Activated T-helper 1 cell treated with anti-CD3 and anti-CD28 coated beads, Interleukin-12 subunit alpha, Interleukin-12 subunit beta, Interleukin-2, Interleukin-4 antibody, amounts not matched to agents 30 ng/mL and 10 ng/mL and 1 ng/mL, durations not matched to agents 14 hours and 24 hours and 36 hours (primary cell): ENCODE measurements at places on chromosomes 3 and 15. TPM values are rescaled to one million over a fixed set of nuclear protein-coding genes. Genes with fewer than 3 reads are reported as not detected.

- peaks cover 28% of the 10 kb centered on the region for H3K4me1 ChIP-seq
- H3K36me3 ChIP-seq: peaks cover 41% of the 10 kb centered on the region
- H3K4me3 ChIP-seq: no peak overlapping the region
- H3K27ac ChIP-seq: no peak overlapping the region
- DNase-seq: no peak
- H3K27me3 ChIP-seq: no peaks in the 10 kb centered on the region
These were observed 161.6 kb downstream of the TBL1XR1 start for GRCh38 chr3:177035676-177036075.

ESYT3 gene
- total RNA-seq: 0.34 and 0.44 TPM in 2 replicates

PRSS50 gene
- total RNA-seq: not detected in 2 replicates

SKOR1 gene
- 0.21 TPM in 1 of 2 replicates, not detected in the other for total RNA-seq

- H3K36me3 ChIP-seq: no peaks in the 10 kb centered on the region
- no peak overlapping the region for H3K27ac ChIP-seq
- H3K4me3 ChIP-seq: no peak overlapping the region
These were observed 74.4 kb upstream of the TLE3 start for GRCh38 chr15:70172124-70172523.

DNA sequence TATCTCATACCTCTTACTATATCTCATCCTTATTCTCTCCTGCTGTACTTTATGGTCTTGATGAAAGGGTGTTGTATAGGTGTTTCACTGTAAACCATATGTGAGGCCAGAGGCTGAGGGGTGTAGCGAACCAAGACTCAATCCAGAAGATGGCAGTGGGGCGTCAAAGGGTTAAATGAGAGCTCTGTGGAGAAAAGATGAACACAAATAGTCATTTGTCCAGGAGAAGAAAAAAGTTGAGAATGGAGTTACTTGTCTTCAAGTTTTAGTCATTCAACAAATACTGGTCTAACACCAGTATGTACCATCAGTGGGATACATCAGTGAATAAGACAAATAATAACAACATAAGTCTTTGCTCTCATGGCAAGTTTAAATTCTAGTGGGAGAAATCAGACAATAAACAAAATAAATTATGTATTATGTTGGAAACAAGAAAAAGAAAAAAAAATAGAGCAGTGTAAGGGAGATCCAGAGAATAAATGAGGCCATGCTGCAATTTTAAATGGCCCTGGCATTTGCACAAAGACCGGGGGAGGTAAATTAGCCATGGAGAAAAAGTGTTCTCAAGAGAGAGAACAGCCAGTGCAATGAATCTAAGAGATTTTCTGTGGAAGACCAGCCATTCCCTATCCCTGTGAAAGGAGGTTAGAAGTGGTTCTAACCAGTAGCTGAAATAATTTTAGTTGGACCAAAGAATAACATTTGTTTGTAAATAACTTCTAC, 77.0 kb upstream of the UMPS start:
- H3K36me3 ChIP-seq: no peaks in the 10 kb centered on the region
- peaks cover 15% of the 10 kb centered on the region for H3K4me1 ChIP-seq
- H3K4me3 ChIP-seq: no peak overlapping the region
- no peak overlapping the region for H3K27ac ChIP-seq

- no peak for DNase-seq
- H3K4me3 ChIP-seq: no peak overlapping the region
- H3K27me3 ChIP-seq: no peaks in the 10 kb centered on the region
- H3K36me3 ChIP-seq: no peaks in the 10 kb centered on the region
- no peak overlapping the region for H3K27ac ChIP-seq
These were observed 135.2 kb downstream of the SLC25A26 start for GRCh38 chr3:66355997-66356396.

SLC27A2 gene
- 78.0 and 78.7 TPM in 2 replicates for total RNA-seq

DNA sequence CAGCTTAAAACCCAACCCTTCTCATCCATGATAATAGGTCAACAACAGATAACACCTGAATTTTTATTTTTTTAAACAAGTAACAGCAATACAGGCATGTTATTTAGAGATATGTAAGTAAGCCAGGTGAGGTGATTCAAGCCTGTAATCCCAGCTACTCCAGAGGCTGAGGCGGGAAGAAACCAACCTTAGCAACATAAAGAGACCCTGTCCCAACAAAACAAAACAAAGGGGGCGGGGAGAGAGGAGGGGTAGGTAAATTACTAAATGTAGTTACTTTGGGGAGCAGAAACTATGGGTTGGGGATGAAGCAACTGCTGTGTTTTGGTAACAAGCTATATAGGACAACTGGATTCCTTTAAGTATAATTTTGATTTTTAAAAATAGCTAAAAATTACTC, 47.0 kb downstream of the GNB4 start:
- H3K36me3 ChIP-seq: peaks cover 18% of the 10 kb centered on the region
- no peaks in the 10 kb centered on the region for H3K27me3 ChIP-seq
- no peaks in the 10 kb centered on the region for H3K4me1 ChIP-seq
- H3K27ac ChIP-seq: no peak overlapping the region

- H3K27me3 ChIP-seq: peaks cover 6% of the 10 kb centered on the region
- DNase-seq: no peak
- H3K27ac ChIP-seq: no peak overlapping the region
- no peaks in the 10 kb centered on the region for H3K36me3 ChIP-seq
These were observed 26.8 kb upstream of the GP9 start for GRCh38 chr3:129033633-129034321.

DNA sequence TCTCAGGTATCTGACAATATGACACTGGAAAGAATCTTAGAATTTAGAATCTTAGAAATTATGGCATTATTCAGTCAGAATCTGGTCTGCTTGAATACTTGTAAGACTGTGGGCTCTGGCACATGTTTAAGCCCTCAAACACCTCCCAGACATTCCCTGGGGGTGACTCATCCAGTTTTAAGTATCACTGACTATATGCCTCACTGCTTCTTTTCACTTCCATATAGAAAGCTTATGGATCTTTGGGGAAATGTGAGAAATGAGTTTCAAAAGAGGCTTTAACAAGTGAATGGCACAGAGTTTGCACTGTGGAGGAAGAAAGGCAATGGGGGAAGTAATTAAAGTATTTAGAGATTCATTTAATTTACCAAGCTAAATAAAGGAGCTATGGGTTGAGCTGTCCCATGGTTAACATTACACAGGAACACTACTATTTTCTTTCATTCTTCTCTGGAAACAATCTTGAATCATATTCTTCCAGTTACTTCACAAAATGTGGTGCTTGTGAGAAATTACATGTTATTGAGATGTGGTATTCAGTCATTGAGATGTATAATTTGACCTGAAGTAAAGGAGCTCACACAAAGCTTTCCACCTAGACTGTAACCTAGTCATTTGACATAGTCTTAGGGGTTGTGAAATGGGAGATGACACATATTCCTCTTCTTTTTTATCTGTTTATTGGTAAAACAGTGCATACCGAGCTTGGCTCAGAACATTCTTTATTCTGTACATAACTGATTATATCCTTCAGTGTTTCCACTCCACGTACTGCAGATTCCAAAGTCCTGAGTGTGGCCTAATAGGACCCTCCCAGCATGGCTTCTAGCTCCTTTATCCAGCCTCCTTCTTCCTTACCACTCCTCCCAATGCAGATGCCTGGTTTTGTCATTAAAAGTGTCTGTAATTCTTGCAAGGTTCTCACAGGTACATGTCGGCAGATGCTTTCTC, 544.6 kb upstream of the NECTIN3 start:
- no peak overlapping the region for H3K4me3 ChIP-seq
- H3K27ac ChIP-seq: no peak overlapping the region
- no peaks in the 10 kb centered on the region for H3K36me3 ChIP-seq
- H3K27me3 ChIP-seq: no peaks in the 10 kb centered on the region
- DNase-seq: no peak
- H3K4me1 ChIP-seq: no peaks in the 10 kb centered on the region

PLSCR1 gene
- 98.9 and 101 TPM in 2 replicates for total RNA-seq

DNA sequence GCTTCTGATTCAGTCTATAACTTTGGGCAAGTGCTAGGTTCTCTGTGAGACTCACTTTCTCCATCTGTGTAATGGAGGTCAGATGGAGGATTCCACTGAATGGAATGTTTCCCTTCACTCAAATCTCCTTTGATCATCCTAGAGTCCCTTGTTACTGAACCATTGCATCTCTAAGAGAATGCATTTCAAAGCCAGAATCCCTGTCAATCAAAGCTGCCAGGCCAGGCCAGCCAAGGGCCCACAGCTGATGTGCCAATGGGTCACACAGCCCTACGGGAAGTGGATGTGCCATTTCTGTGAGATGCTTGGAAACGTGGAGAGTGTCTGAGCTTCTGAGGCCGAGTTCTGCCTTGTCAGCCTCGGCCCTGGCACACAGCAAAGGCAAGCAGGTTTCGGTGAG, 32.4 kb downstream of the SCN5A start:
- no peaks in the 10 kb centered on the region for H3K4me1 ChIP-seq
- DNase-seq: no peak
- no peak overlapping the region for H3K27ac ChIP-seq
- no peaks in the 10 kb centered on the region for H3K36me3 ChIP-seq

DNA sequence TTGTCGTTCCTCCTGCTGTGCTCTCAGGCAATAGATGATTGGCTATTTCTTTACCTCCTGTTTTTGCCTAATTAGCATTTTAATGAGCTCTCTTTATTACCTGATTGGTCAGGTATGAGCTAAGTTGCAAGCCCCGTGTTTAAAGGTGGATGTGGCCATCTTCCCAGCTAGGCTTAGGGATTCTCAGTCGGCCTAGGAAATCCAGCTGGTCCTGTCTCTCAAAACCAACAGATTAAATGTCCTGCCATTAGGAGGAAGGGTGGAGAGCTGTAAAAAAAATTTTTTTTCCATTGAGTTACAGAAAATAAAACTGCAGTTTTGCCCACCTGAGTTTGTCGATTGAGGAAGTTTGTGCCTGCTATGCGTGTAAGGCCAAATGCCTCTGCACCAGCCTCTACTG, 5.4 kb upstream of the ACSBG1 start:
- no peak overlapping the region for H3K27ac ChIP-seq
- peaks cover 2% of the 10 kb centered on the region for H3K4me1 ChIP-seq
- peaks cover 16% of the 10 kb centered on the region for H3K27me3 ChIP-seq
- no peak overlapping the region for H3K4me3 ChIP-seq

DNA sequence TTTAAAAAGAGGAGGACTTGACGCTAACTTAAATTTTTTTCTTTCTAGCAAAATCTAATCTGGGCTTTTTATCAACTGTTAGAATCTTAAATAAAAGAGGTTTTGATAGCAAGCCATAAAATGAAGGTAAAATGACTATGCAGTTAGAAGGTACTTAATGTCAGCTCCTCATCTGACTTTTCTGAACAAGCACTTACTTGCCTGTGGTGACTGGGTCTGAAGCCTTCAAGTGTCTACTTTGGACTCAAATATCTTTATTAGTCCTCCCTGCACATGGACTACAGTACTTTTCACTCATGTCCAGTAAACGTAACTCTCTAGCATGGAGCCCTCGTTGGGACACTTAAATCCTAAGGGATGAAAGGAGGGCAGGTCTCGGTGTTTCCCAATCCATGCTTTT, 135.9 kb downstream of the P2RY1 start:
- no peaks in the 10 kb centered on the region for H3K36me3 ChIP-seq
- no peaks in the 10 kb centered on the region for H3K4me1 ChIP-seq
- H3K4me3 ChIP-seq: no peak overlapping the region
- H3K27ac ChIP-seq: no peak overlapping the region

ANKRD34C gene
- not detected in 2 replicates for total RNA-seq

GRCh38 chr3:181581656-181582055, 130.1 kb upstream of the SOX2 start:
- no peaks in the 10 kb centered on the region for H3K27me3 ChIP-seq
- no peak overlapping the region for H3K27ac ChIP-seq
- H3K36me3 ChIP-seq: no peaks in the 10 kb centered on the region
- no peak for DNase-seq
- H3K4me1 ChIP-seq: no peaks in the 10 kb centered on the region
- H3K4me3 ChIP-seq: no peak overlapping the region

ACKR4 gene
- 0.15 and 0.16 TPM in 2 replicates for total RNA-seq

IQCF5 gene
- not detected in 2 replicates for total RNA-seq

GRCh38 chr15:57296473-57297162, 79.7 kb upstream of the CGNL1 start:
- H3K4me3 ChIP-seq: no peak overlapping the region
- H3K36me3 ChIP-seq: no peaks in the 10 kb centered on the region
- no peak overlapping the region for H3K27ac ChIP-seq
- H3K27me3 ChIP-seq: no peaks in the 10 kb centered on the region
- no peak for DNase-seq

FANCD2OS gene
- total RNA-seq: not detected in 2 replicates

DNA sequence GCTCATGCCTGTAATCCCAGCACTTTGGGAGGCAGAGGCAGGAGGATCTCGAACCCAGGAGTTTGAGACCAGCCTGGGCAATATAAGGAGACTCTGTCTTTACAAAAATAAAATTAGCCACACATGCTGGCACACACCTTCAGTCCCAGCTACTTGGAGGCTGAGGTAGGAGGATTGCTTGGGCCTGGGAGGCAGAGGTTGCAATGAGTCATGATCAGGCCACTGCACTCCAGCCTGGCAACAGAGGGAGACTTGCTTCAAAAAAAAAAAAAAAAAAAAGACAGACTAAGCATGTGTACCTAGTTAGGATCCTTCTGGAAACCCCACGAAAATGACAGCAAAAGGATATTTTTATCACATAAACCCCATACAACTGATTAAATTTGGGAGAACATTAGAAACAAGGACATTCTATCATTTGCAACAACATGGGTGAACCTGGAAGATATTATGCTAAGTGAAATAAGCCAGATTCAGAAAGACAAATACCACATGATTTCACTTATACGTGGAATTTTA, 44.9 kb downstream of the METTL6 start:
- no peak for DNase-seq
- H3K36me3 ChIP-seq: peaks cover 3% of the 10 kb centered on the region
- peaks cover 6% of the 10 kb centered on the region for H3K27me3 ChIP-seq
- H3K4me1 ChIP-seq: peaks cover 11% of the 10 kb centered on the region

GRCh38 chr3:53264718-53265117, 8.9 kb upstream of the TKT start:
- DNase-seq: no peak
- H3K4me1 ChIP-seq: peaks cover 6% of the 10 kb centered on the region

WDR72 gene
- not detected in 2 replicates for total RNA-seq
